A549 treated with Hydrocortisone at 1 μM for 4 hours (cell line): ENCODE measurements at places on chromosomes 11 and 22. TPM values are rescaled to one million over a fixed set of nuclear protein-coding genes. Genes with fewer than 3 reads are reported as not detected.

Gene GALR3
- total RNA-seq, result not detected in 5 replicates

Gene GPHA2
- total RNA-seq, result not detected in 5 replicates

Gene SHISAL1
- 2.8 to 4.2 TPM (median 3.0 TPM) in 5 replicates for total RNA-seq

Gene OR1S1
- not detected in 5 replicates for total RNA-seq

Gene PDE3B
- total RNA-seq, result 1.5 to 2.4 TPM (median 1.9 TPM) in 5 replicates

Gene CACNA1I
- total RNA-seq, result 0.05 to 0.07 TPM (median 0.05 TPM) in 5 replicates

Gene HPS5
- total RNA-seq, result 12.4 to 18.0 TPM (median 14.4 TPM) in 5 replicates

Gene ALDH3B1
- 126 to 139 TPM (median 131 TPM) in 5 replicates for total RNA-seq

Gene F2
- 1.7 to 3.3 TPM (median 2.3 TPM) in 5 replicates for total RNA-seq

Gene VPREB1
- not detected in 5 replicates for total RNA-seq

Gene TRAF6
- total RNA-seq, result 6.3 to 9.6 TPM (median 8.0 TPM) in 5 replicates

Gene CCDC81
- 0.15 to 0.24 TPM (median 0.18 TPM) in 5 replicates for total RNA-seq

Gene CCDC188
- total RNA-seq, result not detected in 5 replicates

Gene MYRF
- total RNA-seq, result 15.3 to 19.7 TPM (median 18.3 TPM) in 5 replicates

Gene ZNF280A
- 3.0 to 3.7 TPM (median 3.4 TPM) in 5 replicates for total RNA-seq

Gene MOGAT2
- not detected in 5 replicates for total RNA-seq

Gene ZFPL1
- total RNA-seq, result 31.9 to 34.7 TPM (median 34.4 TPM) in 5 replicates

Gene C11orf86
- total RNA-seq, result 45.5 to 81.5 TPM (median 70.4 TPM) in 5 replicates

Gene ZNF70
- total RNA-seq, result 0.75 to 1.6 TPM (median 1.0 TPM) in 5 replicates

Gene SULT4A1
- total RNA-seq, result not detected in 5 replicates

Gene CTSW
- total RNA-seq, result 0.06 to 0.13 TPM (median 0.09 TPM) in 3 of 5 replicates, not detected in the others

Gene C11orf87
- 0.01 to 0.05 TPM (median 0.01 TPM) in 3 of 5 replicates, not detected in the others for total RNA-seq

Gene CYB561A3
- total RNA-seq, result 41.1 to 44.9 TPM (median 44.2 TPM) in 5 replicates

Gene LRRC32
- 0.17 to 0.23 TPM (median 0.21 TPM) in 5 replicates for total RNA-seq

Gene CWF19L2
- 3.4 to 4.8 TPM (median 3.8 TPM) in 5 replicates for total RNA-seq
